Stimulated activated CD8-positive, alpha-beta memory T cell treated with anti-CD3 and anti-CD28 coated beads, Interleukin-2, amount 100 ng/mL, for 1 hour (primary cell): ENCODE measurements at places on chromosomes 3 and 15.

GRCh38 chr15:77966540-77967234 lies 110.8 kb downstream of the TBC1D2B start:
- peak; percentile 17 for DNase-seq

- no peak for DNase-seq
These were observed 130.9 kb downstream of the LRRK1 start for GRCh38 chr15:101049856-101050622.

DNA sequence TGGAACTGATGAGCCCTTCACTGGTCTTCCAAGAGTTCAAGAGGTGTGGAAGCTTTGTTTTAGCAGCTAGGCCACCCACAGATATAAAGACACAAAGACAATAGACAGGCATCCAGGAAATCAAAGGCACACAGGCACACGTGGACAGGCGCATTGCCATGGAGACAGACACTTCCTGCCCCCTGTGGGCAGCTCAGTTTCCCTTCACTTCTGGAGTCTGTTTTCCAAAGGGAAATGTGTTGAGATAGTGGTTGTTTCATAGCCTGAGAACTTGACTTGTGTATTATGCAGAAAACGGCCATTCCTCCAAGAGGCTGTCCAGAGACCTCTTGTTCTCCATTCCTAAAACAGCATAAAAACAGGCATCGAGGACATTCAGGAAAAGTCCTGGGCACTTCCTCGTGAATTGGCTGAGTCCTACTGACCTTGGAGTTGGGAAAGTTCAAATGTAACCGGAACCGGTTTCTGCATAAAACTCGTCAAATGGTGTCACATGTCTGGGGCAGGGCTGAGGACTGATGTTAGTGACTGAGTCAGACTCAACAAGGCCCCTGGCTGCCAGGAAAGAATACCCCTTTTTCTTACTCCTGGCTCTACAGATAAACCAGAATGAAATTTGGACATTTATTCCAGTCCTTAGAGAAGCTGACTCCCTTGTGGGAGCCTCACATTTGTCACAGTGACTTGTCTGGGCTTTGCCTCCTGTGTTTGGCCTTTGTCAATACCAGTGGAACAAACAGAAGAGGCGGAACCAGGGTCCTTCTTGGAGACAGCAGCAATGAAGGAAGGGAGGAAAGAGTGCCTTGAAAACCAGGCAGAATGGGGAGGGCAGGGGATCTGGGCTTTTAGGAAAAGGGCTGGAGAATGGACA lies 1.3 kb downstream of the ALPK3 start:
- no peak for DNase-seq

DNA sequence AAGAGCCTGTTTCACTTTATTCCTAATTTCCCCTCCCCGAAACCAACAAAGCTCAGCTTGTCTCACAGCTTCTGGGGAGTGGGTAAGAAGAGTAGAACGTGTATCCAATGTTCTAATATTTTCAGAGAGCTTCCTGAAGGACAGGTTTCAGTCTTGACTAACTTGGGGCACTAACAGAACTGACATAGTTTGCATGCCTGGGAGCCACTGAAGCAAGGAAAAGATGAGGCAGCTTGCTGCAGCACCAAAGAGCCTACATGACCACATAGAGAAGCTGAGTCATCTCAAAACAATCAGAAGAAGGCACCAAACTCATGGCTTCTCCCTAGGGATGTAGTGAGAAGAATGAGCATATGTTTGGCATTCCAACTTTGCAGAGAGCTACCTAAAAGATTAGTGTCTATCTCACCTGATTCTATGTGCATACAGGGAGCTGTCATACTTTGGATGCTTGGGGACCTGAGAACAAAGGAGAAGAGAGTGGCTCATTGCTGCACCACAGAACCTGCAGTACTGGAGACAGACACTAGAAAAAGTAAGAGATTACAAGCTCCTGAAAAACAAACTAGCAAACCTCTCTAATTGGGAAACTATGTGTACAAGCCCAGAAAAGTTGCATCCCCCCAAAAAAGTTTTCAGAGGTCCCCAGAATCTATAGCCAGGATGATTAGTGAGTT lies 86.9 kb downstream of the DCLK3 start:
- no peak for DNase-seq

- no peak for DNase-seq
These were observed 5.6 kb downstream of the FOXL2 start for GRCh38 chr3:138941259-138941885.

DNA sequence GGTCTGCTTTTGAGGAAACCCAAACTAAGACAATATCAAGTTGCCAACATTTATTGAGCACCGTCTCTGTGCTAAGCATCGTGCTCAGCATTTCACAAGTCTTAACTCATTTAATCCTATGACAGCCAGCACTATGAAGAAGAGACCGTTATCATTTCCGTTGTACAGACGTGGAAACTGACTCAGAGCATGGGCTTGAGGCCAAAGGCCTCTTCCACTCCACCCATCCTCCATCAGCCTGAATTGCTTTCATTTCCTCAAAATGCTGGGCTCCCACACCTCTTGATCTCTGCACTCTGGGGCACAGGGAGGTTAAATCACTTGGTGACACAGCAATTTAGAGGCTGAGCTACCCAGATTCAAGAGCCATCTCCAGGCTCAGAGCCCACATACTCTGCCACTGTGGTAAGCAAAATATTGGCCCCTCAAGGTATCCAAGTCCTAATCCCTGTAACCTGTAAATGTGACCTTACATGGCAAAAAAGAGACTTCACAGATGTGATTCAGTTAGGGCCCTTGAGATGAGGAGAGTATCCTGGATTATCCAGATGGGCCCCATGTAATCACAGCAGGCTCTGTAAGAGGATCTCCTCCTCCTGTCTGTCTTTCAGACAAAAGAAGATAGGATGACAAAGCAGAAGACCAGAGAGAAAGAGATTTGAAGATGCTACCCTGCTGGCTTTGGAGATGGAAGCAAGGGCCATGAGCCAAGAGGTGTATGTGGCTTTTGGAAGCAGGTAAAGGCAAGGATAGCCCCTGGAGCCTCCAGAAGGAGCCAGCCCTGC lies 24.3 kb upstream of the FLNB start:
- peak; percentile 4 for DNase-seq

- DNase-seq = no peak
These were observed 515.2 kb downstream of the RSL24D1 start for GRCh38 chr15:54681584-54681983.

- no peak for DNase-seq
These were observed 970 bp downstream of the DPPA4 start for GRCh38 chr3:109336291-109336861.

DNA sequence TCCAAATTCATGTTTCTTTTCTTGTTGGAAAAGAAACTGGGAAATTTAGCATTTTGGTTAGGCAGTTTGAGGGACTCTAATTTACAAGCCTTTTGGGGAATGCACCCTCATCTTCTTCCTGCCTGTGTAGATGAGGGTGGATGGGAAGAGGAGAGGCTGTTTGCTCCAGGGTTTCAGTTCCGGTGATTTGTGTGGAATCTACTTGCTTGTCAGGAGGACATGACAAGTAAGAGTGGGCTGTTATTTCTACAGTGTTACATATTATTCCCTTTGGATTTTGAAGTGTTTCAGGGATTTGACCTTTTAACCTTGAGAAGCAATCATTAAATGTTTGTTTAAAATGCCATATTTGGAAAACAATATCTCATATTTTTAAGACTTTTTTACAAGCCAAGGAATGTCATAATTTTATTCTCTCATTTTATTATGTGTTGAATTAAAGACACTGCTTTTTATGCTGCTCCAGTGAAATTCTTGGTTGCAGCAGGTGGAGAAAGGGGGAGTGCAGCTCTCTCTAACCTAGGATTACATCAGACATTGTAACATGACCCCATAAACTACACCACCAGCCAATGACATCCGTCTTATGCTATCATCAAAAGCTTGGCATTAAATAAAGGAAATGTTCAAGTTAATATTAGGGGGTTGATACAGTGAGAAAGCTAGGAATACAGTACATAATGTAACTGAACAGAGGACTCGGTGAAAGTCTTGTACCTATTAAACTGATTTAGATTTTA lies 30.2 kb downstream of the PLAAT1 start:
- no peak for DNase-seq

DNA sequence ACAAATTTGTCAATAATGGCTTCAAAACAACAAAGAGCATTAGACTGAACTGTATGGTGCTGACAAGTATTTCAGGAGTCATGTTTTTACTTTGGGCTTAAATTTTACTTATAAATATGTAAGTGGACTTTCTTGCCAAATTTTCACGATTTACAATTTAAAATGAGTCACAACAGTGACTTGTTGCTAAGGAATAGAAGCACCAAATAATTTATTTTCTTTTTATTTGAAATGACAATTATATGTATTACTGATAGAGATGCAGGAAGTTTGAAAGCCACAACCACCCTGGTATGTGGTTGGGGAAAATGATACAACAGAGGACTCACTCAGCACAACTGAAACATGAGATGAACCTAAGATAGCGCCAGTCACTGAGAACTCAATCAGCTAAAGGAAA lies 90.3 kb downstream of the FMN1 start:
- no peak for DNase-seq

- DNase-seq = no peak
These were observed 15.5 kb downstream of the ETV5 start for GRCh38 chr3:186093271-186093900.

GRCh38 chr15:79496838-79497237 lies 64.7 kb downstream of the MINAR1 start:
- DNase-seq = no peak

GRCh38 chr3:81476692-81477091 lies 284.8 kb downstream of the GBE1 start:
- no peak for DNase-seq

GRCh38 chr15:29233566-29233965 lies 36.1 kb downstream of the NSMCE3 start:
- no peak for DNase-seq

- no peak for DNase-seq
These were observed 10.9 kb downstream of the DISP2 start for GRCh38 chr15:40368719-40369473.

DNA sequence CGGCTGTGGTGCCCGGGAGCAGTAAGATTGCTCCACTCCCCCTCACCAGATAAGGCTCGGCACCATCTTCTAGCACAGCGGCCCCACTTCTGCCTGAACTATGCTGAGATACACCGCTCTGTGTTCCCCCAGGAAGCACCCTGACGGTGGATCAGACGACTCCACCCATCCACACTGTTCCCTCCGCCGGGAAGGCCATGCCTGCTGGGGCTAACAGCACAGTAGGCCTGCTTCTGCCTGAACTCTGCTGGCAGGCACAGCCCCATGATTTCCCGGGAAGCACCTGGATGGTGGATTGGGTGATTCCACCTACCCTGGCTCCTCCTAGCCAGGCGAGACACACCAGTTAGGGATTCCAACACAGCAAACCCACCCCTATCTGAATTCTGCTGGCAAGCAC lies 36.3 kb upstream of the PPM1L start:
- no peak for DNase-seq
